Frontal cortex (tissue), 4 donors: ENCODE measurements at places on chromosomes 2 and 18. TPM values are rescaled to one million over a fixed set of nuclear protein-coding genes. Genes with fewer than 3 reads are reported as not detected.

Gene KCNJ3
- 13.9 TPM for total RNA-seq

Gene PSTPIP2
- total RNA-seq: 0.41 TPM

Gene TEX44
- not detected for total RNA-seq

Gene M1AP
- total RNA-seq: 0.41 TPM

Gene KCNF1
- total RNA-seq: 20.0 TPM

Gene ORMDL1
- 45.2 TPM for total RNA-seq

Gene MAPRE3
- total RNA-seq: 13.9 TPM

Gene GALNT14
- total RNA-seq: 10.2 TPM

Gene INSIG2
- 28.1 TPM for total RNA-seq

Gene MPV17
- 41.6 TPM for total RNA-seq

Gene IL36RN
- not detected for total RNA-seq

Gene DCTN1
- 111 TPM for total RNA-seq

Gene DPP4
- total RNA-seq: 8.6 TPM

Gene CD226
- 0.82 TPM for total RNA-seq

Gene HSPD1
- total RNA-seq: 157 TPM

Gene RUFY4
- total RNA-seq: not detected

Gene ASB18
- 0.82 TPM for total RNA-seq

Gene EVX2
- not detected for total RNA-seq

Gene CRIM1
- total RNA-seq: 97.8 TPM

Gene GPR17
- 4.1 TPM for total RNA-seq

Gene PAPOLG
- total RNA-seq: 54.2 TPM

Gene KCNIP3
- 4.9 TPM for total RNA-seq

Gene ICA1L
- 88.5 TPM for total RNA-seq

Gene GLI2
- total RNA-seq: 0.41 TPM

Gene RFTN2
- 22.8 TPM for total RNA-seq

Gene ZSWIM2
- total RNA-seq: 0.41 TPM

Gene CTAGE1
- total RNA-seq: not detected

Gene TXNL4A
- 39.1 TPM for total RNA-seq

Gene CRYBA2
- total RNA-seq: not detected

Gene HNMT
- 64.0 TPM for total RNA-seq

Gene TCF7L1
- 0.41 TPM for total RNA-seq

Gene ORC2
- 21.6 TPM for total RNA-seq

Gene UGT1A3
- total RNA-seq: not detected

Gene PMAIP1
- 0.82 TPM for total RNA-seq

Gene KRTCAP3
- not detected for total RNA-seq

Gene ITGB6
- total RNA-seq: under 0.01 TPM

Gene DNAJC10
- 44.0 TPM for total RNA-seq

Gene DUSP2
- 4.5 TPM for total RNA-seq

Gene CFAP65
- 0.82 TPM for total RNA-seq

Gene INPP5D
- total RNA-seq: 1.6 TPM

Gene MARCHF4
- total RNA-seq: 8.2 TPM

Gene TPO
- total RNA-seq: 0.41 TPM

Gene POTEC
- total RNA-seq: under 0.01 TPM

Gene PSMA8
- not detected for total RNA-seq

Gene KLHL14
- total RNA-seq: 53.0 TPM

Gene ACVR1C
- 5.7 TPM for total RNA-seq

Gene DOCK10
- total RNA-seq: 10.2 TPM

Gene PROKR1
- total RNA-seq: 0.82 TPM

Gene GTF2A1L
- not detected for total RNA-seq

Gene LYPD1
- total RNA-seq: 24.5 TPM
